SK-MEL-5 (cell line): ENCODE measurements at places on chromosomes 6 and 20. TPM values are rescaled to one million over a fixed set of nuclear protein-coding genes. Genes with fewer than 3 reads are reported as not detected.

SLA2 gene
- total RNA-seq = not detected in 2 replicates

CAGE1 gene
- 0.13 and 0.40 TPM in 2 replicates for total RNA-seq

DNA sequence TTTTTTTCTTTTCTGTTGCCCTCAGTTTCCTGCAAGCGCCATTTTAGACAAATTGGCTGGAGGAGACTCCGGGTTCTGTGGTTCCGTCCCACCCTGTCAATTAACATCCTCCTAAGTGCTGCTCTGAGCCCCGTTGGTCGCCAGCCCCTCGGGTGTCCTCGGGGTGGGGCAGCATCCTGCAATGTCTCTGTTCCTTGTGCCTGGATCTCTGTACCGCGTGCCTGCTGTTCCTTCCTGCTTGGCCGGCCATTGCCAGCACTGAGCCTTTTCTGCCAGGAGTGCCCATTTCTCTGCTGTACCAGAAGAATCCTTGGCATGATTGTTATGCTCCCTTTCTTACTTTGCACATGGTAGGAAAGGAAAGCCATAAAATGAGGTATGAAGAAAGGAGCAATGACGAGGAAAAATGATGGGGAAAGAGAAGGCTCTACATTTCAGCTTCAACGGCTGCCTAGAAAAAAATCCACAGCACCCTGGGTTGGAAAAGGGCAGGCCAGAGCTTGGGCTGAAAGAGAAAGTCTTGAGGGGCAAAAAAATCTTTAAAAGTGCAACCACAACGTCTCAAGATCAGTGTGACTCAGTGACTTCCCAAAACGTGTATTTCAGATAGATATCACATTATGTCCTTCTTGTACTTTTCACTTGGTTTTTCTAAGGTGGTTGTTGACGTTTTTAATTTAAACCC is 256.7 kb downstream of the CLIC5 start:
- no peak for DNase-seq

LAMP5 gene
- not detected in 2 replicates for total RNA-seq

DNA sequence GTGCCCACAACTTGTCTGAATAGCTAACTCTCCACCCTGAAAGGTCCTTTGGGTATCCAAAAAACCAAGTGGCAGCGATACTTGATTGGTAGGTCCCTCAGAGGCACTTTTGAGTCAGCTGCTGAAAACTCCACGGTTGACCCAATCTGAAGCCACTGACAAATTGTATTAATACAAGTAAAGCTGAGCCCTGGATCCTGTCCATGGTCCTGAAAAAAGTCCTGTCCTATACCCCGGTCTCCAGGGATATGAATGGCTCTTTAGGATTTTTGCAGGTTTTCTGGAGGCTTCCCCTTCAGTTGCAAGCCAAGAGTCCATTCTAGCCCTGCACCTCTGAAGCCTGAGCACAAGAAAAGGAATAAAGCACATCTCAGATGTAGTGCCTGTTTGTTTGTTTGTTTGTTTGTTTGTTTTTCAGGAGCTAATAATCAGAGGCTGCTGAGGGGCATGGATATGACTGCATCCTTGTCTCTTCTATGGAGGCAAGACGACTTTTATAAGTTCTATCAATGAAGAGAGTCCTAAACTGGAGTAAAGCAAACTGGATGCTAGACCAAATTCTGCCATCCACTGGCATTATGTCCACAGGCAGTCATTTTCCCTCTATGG is 1.7 kb upstream of the SLC12A5 start:
- peak; percentile 60 for DNase-seq

CFAP206 gene
- 0.29 and 0.37 TPM in 2 replicates for total RNA-seq
